ENCODE measurements at places on chromosomes 4 and X.

GRCh38 chr4:57501720-57502119, 391.5 kb upstream of the IGFBP7 start:
- DNase-seq, result no peak

- peak; percentile 51 for DNase-seq
Measured at GRCh38 chr4:8035371-8035780, 95.7 kb upstream of the AFAP1 start.

DNA sequence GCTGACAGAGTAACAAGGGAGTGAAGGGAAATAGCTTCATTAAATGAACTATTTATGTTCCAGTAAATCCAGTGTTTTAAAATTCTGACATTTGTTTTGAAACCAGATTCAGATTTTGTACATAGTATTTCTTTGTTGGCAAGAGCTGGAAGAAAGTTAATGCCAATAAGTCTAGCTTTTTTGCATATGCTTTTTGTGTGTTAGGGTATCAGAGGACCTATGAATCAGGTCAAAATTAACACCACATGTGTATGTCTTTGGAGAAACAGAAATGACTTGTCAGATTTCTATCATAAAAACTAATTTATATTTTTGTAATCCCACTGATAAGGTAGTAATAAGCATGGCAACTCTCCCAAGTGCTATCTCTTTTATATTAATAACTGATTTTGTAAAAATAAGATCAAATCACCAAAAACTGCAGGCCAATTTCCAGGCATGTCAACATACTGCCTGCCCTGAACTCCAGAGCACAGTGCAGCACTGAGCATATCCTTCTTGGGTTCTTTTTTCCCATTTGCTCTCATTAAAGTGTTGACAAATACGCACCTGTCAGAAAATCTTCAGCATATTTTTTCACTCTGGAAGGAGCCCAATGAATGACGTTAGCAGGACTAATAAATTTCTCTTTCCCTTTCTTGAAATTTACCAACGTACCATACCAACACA, 65.5 kb downstream of the SH3RF1 start:
- DNase-seq, result no peak

- no peak for DNase-seq
Measured at GRCh38 chr4:636628-637159, 11.3 kb downstream of the PDE6B start.

- no peak for DNase-seq
Measured at GRCh38 chr4:70895405-70895804, 6.8 kb upstream of the MOB1B start.

GRCh38 chrX:106751407-106751806, 24.9 kb downstream of the RNF128 start:
- no peak for DNase-seq

- DNase-seq, result peak; percentile 85
Measured at GRCh38 chrX:12447448-12448064, 309.3 kb downstream of the FRMPD4 start.

- DNase-seq, result no peak
Measured at GRCh38 chr4:21954916-21955315, 6.3 kb upstream of the KCNIP4 start.

DNA sequence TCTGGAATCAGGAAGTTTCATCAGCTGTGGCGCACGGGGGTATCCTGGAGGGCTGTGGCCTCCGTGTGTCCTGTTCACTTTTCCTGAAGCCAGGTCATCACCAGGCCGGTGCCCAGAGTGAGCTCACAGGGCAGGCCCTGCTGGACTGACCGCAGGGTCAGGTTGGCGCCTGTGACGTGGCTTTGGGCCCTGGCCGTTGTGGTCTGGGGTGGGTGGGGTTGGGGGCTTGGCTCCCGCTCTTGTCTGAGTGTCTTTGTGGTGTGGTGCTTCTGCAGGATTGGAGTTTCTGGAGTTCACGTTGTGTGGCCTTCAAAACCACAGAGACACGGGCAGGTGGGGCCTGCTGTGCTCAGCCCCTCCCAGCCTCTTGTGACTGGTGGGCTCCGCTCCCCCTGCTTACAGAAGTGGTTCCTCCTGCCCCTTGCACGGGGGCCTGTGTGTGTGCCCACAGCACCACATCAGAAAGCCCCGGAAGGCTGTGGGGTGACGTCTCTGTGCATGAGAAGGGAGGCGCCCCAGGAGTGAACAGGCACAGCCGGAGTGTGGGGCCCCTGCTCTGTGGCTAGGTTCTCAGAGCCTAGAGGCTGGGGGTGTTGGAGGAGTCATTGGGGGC, 9.5 kb downstream of the RGS12 start:
- no peak for DNase-seq

DNA sequence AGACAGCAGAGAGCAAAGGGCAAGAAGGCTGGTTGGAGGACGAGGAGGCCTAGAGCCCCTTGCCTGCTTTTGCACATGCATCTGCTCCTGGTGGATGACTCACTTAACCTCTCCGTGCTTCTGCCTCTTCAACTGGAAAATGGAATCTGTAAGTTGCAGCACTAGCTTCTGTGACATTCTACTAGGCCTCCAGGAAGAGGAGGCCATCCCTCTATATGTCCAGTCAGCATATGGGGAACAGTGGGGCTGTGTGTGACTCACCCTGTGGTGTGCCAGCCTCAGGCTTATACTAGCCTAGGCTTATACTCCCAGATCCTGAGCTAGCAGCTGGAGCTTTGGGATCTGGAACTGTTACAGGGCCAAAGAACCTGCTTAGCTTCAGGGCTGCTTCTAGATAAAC, 36.0 kb downstream of the RTL9 start:
- no peak for DNase-seq

GRCh38 chr4:85901500-85901899, 426.6 kb downstream of the ARHGAP24 start:
- DNase-seq, result no peak

GRCh38 chr4:93791570-93792195, 36.9 kb upstream of the ATOH1 start:
- DNase-seq, result peak; percentile 8

DNA sequence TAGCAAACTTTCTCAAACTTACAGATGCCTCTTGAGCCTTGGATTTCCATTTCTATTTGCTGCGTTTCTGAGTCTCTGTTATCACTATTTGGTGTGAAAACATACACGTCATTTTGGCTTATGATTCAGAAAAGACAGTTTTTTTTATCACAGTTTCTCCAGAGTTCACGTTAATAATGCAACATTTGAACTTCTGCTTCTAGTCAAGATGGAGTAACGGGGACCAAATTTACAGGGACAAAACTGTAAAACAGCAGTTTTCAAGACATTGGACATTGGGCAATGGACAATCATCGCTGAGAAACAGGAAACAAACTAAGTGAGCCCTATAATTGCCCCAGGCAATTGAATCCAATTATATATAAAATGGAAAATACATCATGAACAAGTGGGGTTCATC, 36.2 kb upstream of the TASL start:
- DNase-seq, result no peak

GRCh38 chr4:145797278-145797677, 117.3 kb downstream of the C4orf51 start:
- no peak for DNase-seq

GRCh38 chr4:108352664-108353308, 184.1 kb upstream of the LEF1 start:
- DNase-seq, result no peak

DNA sequence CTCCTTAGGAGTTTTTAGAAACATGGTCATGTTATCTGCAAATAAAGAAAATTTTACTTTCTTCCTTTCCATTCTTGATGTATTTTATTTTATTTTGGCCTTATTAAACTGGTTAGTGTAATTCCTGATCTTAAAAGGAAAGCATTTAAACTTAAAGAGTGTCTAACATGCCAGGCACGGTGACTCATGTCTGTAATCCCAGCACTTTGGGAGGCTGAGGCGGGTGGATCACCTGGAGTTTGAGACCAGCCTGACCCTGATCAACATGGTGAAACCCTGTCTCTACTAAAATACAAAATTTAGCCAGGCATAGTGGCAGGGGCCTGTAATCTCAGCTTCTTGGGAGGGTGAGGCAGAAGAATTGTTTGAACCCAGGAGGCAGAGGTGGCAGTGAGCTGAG, 281.3 kb downstream of the PTTG2 start:
- no peak for DNase-seq

- no peak for DNase-seq
Measured at GRCh38 chr4:92303621-92304027, at the start of gene GRID2. Gene GRID2, plus strand, starts transcription at chr4:92303966.

Measured in AG09309 (cell line).